ENCODE measurements at places on chromosomes 4 and X.

DNA sequence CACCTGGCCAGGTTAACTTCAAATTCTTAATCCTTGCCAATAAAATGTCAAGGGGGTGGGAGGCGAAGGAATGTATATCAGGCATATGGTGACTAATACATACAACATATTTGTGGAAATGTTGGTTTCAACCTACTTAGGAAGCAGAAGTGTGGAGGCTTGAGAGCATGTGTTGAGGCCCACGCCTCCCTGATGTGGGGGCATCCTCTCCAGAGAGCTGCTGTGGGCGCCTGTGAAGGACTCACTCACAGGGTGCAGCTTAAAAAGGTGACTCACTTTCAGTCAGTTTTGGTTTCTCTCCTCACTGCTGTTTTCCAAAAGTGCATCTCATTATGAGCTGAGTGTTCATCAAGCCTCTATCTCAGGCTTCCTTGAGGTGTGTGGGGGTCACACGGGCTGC is 27.5 kb downstream of the LNX1 start:
- DNase-seq: no peak

GRCh38 chr4:60404027-60404426 is 796.1 kb upstream of the ADGRL3 start:
- DNase-seq: no peak

GRCh38 chrX:99469439-99469838 is 940.6 kb downstream of the PCDH19 start:
- no peak for DNase-seq

GRCh38 chr4:114025176-114025777 is 45.8 kb upstream of the ARSJ start:
- DNase-seq: no peak

DNA sequence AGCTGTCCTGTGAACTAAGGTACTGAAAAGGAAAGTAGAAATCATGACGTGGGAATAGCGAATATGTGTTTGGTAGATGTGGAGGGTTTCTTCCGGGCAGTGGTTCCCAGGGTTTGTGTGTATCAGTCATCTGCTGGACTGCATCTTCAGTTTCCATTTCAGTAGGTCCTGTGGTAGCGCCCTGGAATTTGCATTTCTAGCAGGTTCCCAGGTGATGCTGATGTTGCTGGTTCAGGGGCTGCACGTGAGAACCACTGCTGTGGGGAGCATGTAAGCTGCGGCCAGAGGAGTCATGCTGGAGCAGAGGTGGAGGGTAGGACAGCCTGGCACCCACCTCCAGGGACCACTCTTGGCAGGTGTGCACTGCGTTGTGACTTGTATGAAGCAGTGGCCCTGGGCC is 47.1 kb downstream of the ARHGAP10 start:
- no peak for DNase-seq

- DNase-seq: no peak
These were observed 93.4 kb upstream of the ENPP6 start for GRCh38 chr4:184310881-184311709.

- no peak for DNase-seq
These were observed 155.4 kb upstream of the FTHL17 start for GRCh38 chrX:31227250-31227649.

- no peak for DNase-seq
These were observed 517.1 kb upstream of the ZFP42 start for GRCh38 chr4:187478292-187479140.

DNA sequence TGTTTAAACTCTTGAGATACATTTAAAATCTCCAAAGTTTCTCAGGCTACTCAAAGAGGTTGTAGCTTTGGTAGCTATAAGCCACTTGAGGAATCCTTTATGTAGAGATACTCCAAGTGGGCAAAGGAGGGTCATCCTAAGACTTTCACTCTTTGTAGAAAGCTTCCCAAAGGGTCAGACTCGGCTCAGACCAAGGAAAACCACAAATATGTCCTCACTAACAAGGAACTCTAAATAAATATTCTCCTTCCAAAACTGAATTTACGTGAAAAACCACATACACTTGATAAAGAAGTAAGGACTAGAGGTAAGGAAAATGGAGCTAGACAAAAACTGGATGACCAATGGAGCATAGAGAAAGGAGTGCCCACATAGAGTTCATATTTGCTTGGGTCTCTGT is 41.7 kb upstream of the DDX60 start:
- no peak for DNase-seq

DNA sequence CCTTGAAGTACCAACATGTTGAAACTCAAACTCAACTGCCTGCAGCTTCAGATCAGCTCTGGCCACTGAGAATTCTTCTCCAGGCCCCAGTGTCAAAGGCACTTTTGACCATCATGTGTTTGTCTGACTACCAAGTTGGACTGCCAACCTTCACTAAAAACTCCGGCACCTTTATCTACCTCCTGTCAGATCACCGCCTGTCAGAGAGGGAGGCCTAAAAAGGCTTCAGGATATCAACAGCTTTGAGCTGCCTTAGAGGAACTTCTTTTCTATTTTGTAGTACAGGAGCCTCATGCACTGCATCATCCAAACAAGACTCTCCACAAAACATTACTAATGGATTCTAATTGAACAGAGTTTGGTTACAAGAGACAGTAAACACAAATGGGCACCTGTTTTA is 2.8 kb downstream of the ACSL1 start:
- DNase-seq: no peak

- DNase-seq: no peak
These were observed 25.6 kb upstream of the PRDM8 start for GRCh38 chr4:80171656-80172055.

DNA sequence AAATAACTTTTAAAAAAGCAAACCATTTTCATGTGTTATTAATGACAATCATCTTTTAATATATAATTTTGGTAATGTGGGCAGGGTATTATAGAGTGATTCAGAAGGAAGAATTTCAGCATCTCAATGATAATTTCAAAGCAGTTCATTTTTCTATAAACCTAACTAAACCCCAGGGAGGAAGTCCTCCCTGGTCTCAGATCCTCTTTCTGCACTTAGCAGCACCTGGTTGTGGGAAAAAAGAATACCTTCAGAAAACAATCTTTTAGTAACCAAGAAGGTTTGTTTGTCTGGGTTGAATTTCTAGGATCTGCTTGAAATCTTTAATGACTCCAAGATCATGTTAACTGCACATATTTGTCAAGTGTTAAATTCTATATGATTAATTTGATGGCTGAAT is 29.9 kb downstream of the DKK2 start:
- no peak for DNase-seq

GRCh38 chr4:6746721-6747293 is 30.8 kb downstream of the BLOC1S4 start:
- no peak for DNase-seq
